ENCODE measurements at places on chromosomes 5 and 9.

DNA sequence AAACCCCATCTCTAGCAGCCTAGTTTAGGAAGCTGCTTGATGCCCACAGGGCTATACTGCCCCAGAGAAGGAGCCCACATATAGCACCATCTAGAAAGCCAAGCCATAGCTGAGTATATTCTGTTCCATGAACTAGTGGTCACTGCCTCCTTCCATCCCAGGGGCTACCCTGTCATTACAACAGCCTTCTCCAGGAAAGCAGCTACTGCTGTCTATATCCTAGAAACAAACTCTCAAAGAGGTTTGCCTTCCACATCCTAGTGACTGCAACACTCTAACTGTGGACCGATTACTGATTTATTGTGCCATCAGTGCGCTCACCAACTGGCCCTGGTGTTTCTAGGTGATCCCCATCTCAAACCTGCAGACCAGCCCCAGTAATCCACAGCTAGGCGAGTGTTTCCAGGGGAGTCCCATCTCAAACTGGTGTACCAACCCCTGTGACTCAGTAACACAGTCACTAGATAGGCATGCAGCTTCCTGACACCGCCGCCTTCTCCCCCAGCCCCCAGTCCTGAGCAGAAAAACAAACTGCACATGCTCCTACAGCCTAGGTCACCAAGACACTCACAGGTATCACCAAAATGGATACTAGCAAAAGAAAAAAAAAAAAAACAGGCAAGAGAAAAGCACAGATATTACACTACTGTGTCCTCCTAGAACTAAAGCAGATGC, 14.8 kb downstream of the SPTLC1 start:
- peak; percentile 36 for DNase-seq

DNA sequence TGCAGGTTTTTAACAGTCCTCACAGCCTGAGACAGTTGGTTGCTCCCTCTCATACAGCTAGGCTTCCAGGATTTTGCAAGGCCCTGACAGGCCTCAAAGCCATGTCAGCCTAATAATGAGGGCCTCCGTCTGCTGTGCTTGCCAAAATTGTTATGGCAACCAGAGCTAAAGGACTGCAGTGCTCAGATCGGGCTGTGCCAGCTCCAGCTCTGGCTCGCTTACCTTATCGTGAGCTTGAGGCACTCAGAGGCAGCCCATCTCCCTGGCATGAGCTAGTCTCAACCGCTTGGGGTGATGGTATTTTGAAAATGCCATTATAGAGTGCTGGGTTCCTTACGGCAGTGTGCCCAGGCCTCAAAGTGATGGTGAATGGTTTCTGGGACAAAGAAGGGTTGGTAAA, 8.4 kb downstream of the MTAP start:
- no peak for DNase-seq

GRCh38 chr9:84207491-84207951, 133.0 kb downstream of the SLC28A3 start:
- no peak for DNase-seq

DNA sequence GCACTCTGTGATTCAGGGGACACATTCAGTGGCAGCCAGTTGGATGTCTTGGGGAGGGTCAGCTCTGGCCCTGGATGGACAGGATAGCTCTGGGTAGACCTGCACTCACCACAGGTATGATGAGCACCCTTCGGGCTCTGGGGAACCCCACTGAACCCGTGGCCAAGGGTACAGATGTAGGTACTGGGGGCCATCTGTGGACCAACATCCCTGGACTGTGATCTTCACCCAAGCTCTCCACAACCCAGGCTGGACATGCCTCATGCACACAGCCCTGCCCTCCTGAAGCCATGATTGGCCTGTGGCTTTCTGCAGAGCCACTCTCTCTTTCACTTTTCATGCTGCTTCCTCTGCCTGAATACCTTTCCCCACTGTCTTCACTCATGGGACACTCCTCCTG, 15.6 kb upstream of the ACSL6 start:
- DNase-seq = no peak

GRCh38 chr5:120228262-120229031, 235.7 kb upstream of the PRR16 start:
- no peak for DNase-seq

GRCh38 chr9:126615245-126615790, 1.6 kb downstream of the LMX1B start:
- DNase-seq = no peak

DNA sequence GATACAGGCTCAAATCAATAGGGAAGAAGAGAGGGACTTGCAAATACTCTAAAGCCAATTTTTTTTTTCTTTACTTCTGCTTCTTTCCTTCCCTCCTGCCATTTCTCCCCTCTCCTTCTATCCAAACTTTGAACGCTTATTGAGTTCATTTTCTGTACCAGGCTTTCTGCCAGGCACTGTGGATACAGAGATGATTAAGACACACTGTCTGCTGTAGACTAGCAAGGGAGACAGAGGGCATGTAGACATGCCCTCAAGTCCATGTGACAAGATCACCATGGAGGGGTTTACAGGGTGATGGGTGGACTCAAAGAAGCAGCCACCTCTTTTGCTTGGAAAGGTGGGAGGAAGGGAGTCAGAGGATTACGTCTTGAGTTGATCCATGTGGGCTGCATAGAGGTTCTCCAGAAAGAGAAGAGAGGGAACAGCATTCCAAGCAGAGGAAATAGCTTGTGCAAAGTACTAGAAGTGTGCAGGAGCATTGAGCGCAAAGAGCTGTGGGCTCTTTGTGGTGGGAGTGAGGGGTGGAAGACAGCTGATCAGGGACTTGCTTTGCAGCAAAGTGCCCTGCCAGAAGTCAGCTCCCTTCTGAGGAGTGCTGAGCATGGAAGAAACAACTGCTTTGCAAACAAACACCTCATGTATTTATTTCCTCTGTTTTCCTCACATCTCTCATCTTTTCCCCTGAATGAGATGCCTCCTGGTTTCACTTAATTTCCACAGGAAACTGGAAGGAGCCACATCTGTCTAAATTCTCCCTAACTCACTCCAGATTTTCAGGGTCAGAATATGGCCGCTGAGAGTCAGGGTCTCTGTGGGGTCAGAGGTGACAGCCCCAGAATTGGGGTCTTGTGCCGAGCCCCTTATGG, 64.4 kb upstream of the COL15A1 start:
- DNase-seq = no peak

DNA sequence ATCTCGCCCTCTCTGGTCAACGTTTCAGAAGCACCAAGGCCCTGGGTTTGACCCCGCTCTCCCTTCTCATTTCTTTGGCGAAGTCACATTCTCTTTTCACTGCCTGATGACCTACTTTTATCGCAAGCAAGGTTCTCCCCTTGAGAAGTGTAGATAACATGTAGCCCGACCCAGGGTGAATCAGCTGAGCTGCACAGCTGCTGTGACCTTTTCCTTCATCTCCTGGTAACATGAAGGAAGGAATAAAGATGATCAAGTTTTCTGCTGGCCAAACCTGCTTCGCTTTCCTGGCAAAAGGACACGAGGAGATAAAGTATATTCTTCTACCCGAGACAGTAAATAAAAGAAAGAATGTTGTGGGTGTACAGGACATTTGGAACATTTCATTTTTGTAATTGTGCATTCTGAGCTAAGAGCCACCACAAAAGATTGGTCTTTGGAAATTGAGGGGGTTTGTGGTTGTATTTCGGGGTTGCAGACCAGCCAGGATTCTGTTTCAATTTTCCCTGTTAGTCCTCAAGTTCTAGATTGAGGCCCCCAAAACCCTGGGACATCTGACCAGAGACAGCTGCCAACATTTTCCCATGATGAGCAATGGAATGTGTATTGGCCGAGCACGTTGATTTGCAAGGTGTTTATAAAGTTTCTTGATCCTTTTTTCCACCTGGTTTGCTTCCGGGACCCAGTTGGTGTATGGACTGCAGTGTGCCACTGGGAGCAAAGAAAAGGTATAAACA, 155.1 kb upstream of the ZNF462 start:
- DNase-seq = no peak

DNA sequence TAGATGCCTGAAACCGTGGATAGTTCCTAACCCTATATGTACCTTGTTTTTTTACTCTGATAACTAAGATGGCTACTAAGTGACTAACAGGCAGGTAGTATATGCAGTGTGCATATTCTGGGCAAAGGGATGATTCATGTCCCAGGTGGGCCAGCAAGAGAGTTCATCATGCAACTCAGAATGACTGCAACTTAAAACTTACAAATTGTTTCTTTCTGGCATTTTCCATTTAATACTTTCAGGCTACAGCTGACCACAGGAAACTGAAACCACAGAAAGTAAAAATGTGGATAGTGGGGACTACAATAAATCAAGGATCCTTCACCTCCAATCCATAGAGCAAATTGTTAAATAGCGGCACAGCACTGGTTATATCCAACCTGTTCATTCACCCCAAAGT, 30.7 kb upstream of the VCAN start:
- no peak for DNase-seq

DNA sequence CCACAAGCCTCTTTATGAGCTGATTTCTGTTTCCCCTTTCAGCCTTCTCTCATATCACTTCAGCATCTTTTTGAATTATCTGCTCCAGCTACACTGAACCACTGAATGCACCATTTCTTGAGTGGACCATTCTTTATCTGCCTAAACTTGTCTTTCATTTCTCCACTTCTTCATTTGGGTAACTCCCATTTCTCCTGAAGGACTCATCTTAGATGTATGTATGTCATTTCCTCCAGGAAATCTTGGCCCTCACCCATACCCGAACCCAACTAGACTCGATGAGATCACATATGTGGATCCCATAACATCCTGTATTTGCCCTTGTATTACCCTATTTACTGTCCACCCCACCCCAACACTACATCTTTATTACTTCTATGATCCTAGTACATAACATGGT, 249.8 kb downstream of the KIF4B start:
- no peak for DNase-seq

DNA sequence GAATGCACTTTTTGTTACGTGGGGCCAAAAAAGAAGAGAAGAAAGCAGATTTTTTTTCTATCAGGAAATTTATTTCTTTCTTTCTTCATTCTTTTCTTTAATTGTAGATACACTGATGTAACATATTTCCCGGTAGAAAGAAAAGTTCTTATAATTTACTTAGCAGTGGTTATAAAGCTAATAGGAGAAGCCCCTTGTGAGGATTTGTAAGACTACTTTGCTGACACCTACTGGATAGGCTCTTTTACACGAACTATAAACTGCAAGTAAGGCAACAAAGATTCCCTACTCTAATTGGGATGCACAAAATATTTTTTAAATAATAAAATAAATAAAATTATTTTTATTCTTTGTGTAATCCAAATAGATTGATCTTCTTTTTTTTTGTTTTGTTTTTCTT, 284.4 kb downstream of the DNAH5 start:
- DNase-seq = no peak

- no peak for DNase-seq
These were observed 3.0 kb downstream of the RNF145 start for GRCh38 chr5:159206368-159206767.

DNA sequence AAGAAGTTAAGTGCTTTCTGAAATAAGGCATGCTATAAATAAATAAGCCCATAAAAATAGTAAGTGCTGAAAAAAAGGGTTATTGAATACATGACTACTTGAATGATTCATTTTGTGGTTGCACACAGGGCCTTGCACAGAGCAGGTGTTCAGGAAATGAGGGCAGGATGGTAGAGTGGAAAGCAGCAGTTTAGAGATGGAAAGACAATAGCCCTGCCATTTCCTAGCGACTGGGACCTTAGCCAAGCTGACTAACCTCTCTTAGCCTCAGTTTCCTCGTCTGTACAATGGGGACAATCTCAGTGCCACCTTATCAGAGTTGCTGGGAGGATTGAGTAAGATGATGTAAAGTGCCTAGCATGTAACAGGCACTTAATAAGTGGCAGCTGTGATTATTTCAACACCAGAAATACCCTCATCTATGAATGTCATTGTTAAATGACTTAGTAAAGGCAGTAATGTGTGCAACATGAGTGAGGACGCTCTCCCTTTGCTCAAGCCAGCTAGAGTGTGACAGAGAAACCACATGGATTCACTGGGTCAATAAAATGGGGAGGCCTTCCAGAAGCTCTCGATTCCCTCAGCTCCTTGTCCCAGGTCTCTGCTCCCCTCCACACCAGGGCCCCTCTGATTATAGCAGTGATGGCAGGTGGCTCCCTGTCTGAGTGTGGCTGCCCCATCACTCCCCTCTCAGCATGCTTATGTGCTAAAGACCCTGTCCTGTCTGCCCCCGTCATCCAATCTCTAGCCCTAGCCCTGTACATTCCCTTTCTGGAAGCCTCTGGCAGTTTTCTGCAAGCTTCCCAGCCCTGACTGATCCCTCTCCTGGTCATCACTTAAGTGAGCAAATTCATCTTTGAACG, 16.0 kb upstream of the PHF19 start:
- DNase-seq = peak; percentile 56

DNA sequence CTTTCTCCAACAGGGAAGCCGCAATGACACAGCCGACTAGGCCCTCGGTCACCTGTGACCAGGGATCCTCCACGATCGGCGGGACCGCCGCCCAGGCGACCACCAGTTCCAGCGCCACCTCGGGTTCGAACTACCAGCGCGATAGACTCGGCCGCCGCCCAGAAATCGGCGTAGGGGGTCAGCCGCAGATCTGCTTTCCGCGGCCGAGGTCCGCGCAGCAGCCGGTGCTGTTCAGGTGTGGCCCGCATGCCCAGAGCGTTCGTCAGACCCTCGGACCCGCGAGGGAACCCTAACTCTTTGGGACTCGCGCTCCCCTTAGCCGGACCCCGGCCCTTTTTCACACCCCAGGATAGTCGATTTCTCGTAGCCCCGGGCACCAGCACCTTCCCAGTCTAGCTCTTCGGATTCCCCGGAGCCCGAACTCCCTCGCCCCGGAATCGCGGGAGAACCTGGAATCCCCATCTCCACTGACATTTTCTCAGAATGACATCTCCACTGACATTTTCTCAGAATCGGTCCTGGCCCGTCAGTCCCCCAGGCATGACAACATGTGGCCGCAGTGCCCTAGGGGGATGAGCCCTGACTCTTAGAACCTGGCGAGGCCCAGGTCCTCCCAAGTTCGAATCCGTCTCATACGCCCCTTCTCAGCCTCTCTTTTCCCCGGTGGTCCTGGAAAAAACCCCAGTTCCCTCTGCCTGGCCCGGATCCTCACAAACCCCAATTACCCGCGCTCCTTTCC, 428 bp downstream of the C5orf52 start:
- no peak for DNase-seq

GRCh38 chr9:113711251-113711650, 164.9 kb upstream of the ZNF618 start:
- no peak for DNase-seq

GRCh38 chr9:85290019-85290418, 451.7 kb downstream of the AGTPBP1 start:
- DNase-seq = no peak

- DNase-seq = no peak
These were observed 43.2 kb downstream of the NPR3 start for GRCh38 chr5:32754284-32754683.

GRCh38 chr9:34652602-34653000, 616 bp downstream of the IL11RA start:
- no peak for DNase-seq

- no peak for DNase-seq
These were observed 4.4 kb upstream of the GLIPR2 start for GRCh38 chr9:36132086-36132485.
